ENCODE measurements at places on chromosomes 7 and 10.

GRCh38 chr7:45885264-45885882, 2.9 kb upstream of the IGFBP1 start:
- DNase-seq: no peak

DNA sequence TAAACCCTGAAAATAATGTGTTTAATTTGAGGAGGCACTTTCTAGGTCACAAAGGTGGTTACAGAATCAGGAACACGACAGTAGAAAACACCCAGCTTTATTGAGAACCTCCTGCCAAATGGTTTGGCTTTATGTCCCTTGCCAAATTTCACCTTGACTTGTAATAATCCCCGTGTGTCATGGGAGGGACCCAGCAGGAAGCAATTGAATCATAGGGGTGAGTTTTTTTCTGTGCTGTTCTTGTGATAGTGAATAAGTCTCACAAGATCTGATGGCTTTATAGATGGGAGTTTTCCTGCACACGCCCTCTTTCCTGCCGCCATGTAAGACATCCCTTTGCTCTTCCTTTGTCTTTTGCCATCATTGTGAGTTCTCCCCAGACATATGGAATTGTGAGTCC, 193.8 kb upstream of the KLF6 start:
- DNase-seq: no peak

GRCh38 chr7:104836976-104837375, 177.0 kb upstream of the KMT2E start:
- no peak for DNase-seq

- no peak for DNase-seq
Measured at GRCh38 chr7:66905689-66906088, 15.3 kb upstream of the TMEM248 start.

GRCh38 chr10:105121743-105122142, 480.7 kb downstream of the SORCS3 start:
- DNase-seq: no peak

DNA sequence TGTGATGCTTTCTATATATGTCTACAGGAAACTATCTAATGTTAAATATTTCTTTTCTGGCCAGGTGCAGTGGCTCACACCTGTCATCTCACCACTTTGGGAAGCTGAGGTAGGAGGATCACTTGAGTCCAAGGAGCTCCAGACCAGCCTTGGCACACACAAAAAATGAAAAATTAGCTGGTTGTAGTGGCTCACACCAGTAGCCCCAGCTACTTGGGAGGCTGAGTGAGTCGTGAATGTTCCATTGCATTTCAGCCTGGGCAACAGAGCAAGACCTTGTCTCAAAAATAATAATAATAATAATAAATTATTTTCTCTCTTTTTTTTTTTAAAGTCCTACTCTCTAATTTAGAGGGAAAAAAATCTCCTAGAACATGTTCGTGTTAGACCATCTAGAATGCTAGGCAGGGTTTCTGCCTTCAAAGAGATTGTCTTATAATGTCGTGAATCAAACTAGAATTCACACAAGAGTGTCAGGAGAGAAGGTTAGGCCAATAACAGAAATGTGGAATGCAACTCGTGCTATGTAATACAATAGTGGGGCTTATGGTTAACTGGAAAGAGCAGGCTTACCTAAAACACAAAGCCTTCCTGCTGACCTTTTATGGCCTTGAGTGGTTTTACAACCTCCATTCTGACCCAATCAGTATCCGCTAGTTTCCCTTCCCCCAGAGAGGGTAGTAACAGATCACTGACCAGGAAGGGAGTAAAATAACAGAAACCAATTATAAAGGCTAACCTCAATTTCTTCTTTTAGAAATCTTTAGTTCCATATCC, 46.3 kb downstream of the MYOF start:
- no peak for DNase-seq

GRCh38 chr7:50306494-50307367, 2.2 kb downstream of the IKZF1 start:
- DNase-seq: no peak

DNA sequence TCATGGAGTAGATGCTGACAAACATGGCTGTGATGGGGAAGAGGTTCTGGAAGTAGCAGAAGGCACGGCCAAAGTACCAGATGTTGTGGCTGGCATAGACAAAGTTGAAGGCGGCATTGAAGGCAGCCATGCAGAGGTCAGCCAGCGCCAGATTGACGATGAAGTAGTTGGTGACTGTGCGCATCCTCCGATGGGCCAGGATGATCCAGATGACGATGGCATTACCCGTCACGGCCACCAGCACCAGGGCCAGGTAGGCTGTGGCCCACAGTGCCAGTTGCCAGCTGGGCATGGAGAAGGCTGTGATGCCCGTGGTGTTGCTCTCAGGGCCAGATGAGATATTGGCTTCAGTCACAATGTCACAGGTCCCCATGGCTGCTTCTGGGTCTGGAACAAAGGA, 767 bp downstream of the TACR2 start:
- no peak for DNase-seq

- DNase-seq: no peak
Measured at GRCh38 chr10:992467-992866, 4.2 kb downstream of the GTPBP4 start.

GRCh38 chr10:78383378-78384048, 349.9 kb downstream of the RPS24 start:
- DNase-seq: no peak

DNA sequence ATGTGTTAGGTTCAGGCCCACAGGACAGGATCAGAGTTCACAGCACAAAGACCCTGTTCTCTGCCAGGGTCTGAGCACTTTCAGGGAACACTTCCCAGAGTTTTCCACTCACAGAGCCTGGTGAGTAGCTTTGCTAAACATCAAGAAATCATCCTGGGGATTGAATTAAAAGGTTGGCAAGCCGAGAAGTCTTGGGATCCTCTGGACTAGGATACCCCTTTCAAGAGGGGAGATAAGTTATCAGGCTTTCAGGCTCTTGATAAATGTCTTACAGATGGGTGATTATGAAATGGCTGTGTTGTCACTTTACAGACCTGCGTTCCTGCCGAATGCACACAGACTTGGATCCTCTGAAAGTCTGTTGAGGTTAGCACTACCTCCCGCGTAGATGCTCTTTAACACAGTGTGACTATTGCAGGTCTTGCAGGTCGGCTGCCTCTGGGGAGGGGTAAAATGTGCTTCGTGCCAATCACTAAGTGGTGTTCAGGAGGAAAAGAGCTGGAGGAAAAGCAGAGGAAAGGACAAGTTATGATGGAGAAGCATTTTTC, 473.5 kb upstream of the AKR1E2 start:
- no peak for DNase-seq

DNA sequence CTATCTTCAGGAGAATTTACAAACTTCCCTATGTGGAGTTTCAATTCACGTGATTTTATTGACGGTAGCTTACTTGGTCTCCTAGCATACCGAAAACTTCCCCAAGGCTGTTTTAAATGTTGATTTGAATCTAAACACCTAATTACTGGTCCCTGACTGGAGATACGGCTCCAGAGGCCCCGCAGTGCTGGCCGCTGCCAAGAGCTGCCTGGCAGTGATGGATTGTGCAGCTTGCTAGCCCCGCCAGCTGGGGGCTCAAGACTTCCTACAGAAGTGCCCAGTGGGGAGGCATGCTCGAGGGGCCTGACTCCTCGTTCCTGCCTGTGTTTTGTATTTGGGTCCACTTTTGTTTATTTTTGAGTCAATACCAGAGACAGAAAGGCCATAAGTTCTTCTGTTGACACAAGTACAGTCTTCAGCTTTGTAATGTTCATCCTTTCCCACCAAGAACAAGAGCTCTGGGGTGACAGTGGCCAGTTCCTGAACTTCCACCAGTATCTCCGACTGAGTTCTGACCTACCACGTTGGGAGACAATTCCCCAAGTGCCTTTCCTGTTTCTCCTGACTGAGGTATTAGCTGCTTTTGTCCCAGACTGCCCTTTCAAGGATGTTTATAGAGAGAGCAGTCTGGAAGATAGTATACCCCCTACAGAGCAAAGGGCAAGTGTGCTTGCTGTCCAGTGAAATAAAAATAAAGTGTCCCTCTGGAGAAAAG, 80.7 kb upstream of the CXCL12 start:
- no peak for DNase-seq

DNA sequence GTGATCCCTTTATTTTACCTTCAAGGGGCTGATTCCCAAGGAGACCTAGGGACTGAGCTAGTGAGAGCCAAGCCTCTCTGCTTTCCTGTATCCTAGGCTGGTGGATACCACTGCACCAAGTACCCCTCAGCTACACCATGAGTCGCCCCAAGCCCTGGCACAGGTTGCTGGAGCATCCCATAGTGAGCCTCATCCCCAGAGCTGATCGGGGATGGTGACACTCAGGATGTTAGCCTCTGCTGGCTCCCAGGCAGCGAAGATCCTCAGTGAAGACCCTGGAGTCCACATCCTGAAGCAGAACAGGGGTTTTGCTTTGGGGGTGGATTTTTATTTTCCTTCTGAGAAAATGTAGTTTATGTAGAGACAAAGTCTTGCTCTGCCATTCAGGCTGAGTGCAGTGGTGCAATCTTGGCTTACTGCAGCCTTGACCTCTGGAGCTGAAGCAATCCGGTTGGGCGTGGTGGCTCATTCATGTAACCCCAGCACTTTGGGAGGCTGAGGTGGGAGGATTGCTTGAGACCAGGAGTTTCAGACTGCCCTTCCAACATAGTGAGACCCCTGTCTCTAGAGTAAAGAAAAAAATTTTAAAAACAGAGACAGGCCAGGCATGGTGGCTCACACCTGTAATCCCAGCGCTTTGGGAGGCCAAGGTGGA, 12.5 kb upstream of the ZNF212 start:
- DNase-seq: no peak

DNA sequence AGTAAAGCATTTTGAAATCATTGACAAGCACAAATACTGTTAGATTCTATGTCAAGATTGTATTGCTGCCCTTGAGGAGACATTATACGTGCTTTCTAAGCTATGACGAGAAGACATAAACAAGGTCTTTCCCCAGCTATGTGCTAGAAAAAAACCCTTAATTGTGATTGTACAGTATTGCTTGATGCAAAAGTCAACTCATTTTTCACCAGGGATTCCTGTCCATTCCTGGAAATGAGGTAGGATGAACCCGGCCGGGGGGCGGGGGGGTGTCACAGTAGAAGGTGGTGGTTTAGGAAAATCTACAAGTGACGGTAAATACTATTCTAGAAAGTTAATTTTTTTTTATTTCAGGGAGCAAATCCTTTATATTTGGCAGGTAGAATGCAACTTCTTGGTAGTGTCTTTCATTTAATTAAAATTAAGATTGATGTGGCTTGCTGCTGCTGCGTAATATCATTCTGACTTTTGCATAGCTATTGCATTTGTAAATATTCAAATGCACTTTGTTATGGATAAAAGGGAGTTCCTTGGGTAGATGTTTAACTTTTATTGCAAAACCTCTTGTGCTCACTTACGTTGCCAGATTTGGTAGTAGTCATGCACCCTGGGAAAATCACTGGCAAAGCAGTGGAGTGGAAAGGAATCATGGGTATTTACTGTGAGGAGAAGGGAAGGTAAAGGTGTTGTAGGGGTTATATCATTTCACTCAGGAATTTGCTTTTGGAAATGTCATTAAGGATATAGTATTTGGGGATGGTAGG, 164.4 kb upstream of the PRPS1L1 start:
- no peak for DNase-seq

GRCh38 chr10:96460316-96460715, 53.4 kb downstream of the TLL2 start:
- no peak for DNase-seq

DNA sequence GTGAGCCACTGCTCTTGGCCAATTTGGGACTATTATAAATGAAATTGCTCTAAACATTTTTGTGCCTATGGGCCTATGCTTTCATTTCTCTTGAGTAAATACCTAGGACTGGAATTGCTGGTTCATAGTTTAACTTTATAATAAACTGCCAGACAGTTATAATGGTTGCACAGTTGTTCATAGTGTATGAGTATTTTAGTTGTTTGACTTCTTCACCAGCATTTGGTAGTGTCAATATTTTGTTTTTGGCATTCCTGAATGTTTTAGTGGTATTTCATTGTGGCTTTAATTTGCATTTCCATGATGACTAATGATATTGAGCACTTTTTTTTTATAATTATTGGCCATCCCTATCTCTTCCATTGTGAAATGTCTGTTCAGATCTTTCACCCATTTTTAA, 29.5 kb downstream of the PLEKHA8 start:
- no peak for DNase-seq

- DNase-seq: no peak
Measured at GRCh38 chr7:78141522-78142281, 343.1 kb downstream of the PHTF2 start.

DNA sequence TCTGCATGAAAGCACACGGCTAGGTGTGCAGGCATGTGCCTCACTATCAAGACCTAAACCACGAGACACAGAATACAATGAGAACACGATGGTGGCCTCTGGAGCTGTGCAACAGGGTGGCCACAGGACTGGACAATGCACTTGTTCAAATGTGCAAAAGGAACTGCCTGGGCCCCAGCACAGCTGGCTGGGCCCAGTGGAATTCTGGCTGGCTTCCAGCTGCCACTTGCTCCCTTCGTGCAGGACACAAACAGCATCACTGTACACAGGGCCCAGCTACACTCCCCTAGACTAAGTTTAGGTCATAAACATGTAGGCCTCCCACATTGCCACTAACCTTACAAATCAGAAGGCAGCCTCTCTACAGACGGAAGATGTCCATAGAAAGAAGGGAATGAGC, 23.4 kb downstream of the DOCK4 start:
- no peak for DNase-seq

- no peak for DNase-seq
Measured at GRCh38 chr7:94400022-94400421, 5.3 kb downstream of the COL1A2 start.

- no peak for DNase-seq
Measured at GRCh38 chr7:16978358-16979244, 96.8 kb upstream of the AGR3 start.

DNA sequence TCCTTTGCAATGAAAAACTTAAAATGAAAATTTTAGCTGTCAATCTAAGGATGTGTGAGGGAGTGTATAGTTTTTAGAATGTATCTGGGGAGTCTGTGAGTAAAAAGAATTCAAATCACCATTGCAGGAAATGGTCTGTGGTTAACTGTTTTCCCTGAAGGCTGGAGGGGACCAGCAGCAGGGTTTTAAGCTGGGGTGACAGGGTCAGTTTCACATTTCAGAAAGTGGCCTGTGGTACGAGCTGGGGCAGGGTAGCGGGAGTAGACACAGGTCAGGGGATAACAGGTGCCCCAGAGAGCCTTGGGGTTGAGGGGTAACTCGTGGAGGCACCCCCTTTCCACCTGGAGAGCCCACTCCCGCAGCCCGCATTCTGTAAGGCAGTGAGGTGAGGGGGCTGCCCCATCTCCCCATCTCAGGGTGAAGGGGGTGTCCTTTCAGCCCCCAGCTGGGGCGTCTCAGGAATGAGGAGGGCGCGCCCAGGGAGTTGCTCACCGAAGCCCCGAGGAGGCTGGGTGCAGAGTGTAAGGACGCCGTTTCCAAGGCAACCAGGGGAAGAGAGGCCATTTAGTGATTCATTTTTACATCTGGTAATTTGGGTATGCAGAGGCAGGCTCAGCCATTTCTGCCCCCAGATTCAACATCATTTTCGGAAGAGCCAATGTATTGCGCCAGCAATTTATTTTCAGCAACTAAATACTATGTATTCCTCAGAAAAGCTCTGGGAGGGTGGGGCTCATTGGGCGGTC, 168.9 kb downstream of the SLIT1 start:
- DNase-seq: no peak

- DNase-seq: no peak
Measured at GRCh38 chr7:79157281-79157680, 296.2 kb downstream of the MAGI2 start.

GRCh38 chr7:23594879-23595604, 2.1 kb upstream of the CCDC126 start:
- DNase-seq: no peak

All from NCI-H187 treated with DMSO at 0.1 percent for 48 hours (cell line).